GM06990 (cell line): ENCODE measurements at places on chromosomes 3 and 15.

GRCh38 chr15:49135911-49136310 lies 19.5 kb downstream of the COPS2 start:
- no peak for DNase-seq

DNA sequence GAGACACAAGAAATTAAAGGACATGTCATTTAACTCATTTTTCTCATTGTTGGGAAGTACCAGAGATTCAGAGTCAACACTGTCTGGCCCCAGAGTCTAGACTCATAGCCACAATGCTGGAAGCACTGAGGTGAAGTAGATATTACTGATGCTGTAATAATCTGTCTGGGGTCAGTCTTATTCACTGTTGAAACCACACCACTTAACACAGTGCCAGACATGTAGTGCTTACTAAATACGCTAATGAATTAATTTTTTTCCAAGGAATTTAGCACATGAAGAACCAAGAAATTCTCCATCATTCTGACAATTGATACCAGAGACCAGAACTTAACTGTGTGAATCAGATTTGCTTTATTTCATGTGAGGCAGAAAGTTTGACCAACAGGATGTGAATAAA lies 150.8 kb upstream of the STAC start:
- DNase-seq: no peak

DNA sequence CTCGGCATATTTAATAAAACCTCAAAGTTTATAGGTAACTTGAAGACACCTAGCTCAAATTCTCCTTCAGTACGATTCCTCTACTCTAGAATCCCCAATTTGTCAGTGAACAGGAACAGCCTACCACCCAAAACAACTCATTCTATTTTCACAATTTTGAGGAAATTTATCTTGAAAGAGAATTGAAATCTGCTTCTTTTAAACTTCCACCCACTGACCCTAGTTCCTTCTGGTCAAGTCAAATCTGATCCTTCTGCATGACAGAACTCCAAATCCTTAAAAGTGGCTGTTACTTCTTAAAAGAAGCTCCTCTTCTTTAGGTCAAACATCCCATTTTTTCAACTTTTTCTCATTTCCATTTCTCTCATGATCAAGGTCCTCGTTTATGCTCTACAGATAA lies 4.4 kb downstream of the GABPB1 start:
- DNase-seq: no peak

GRCh38 chr15:85578941-85579701 lies 198.7 kb downstream of the AKAP13 start:
- DNase-seq: no peak

DNA sequence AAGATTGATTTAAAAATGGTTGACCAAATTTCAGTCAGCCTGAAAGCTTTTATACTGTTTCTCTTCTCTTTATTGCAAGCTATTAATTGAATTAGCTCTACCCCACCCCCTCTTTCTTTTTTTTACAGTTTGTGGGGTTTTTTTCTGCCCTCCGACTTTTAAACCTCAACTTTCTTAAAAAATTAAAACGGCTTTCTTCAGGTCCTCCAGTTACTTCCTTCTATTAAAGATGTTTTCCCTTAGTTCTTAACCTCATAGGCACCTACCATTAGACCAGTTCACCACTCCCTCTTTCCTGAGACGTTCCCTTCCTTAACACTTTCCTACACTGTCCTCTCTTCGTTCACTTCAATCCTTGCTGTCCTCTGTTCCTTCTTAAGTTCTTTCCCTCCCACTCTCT lies 52.4 kb downstream of the ATP8B4 start:
- no peak for DNase-seq
